ENCODE measurements at places on chromosomes 3 and 15.

DNA sequence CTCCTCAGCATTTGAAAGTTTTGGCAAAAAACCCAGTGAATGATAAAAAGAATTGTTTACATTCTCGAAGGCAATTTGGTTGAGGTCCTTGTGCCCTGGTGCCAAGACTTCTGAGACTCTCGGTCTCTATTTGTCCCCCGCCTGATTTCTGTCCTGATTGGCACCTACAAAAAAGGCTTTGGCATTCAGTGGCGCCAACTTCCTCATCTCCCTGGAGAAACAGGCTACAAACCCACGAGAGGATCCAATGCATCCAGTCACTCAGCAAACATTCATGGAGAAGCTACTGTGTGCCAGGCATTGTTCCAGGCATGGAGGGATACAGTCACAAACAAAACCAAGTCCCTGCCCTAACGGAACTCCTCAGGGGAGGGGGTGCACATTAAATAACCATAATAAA is 42.7 kb downstream of the HES1 start:
- no peak for DNase-seq

DNA sequence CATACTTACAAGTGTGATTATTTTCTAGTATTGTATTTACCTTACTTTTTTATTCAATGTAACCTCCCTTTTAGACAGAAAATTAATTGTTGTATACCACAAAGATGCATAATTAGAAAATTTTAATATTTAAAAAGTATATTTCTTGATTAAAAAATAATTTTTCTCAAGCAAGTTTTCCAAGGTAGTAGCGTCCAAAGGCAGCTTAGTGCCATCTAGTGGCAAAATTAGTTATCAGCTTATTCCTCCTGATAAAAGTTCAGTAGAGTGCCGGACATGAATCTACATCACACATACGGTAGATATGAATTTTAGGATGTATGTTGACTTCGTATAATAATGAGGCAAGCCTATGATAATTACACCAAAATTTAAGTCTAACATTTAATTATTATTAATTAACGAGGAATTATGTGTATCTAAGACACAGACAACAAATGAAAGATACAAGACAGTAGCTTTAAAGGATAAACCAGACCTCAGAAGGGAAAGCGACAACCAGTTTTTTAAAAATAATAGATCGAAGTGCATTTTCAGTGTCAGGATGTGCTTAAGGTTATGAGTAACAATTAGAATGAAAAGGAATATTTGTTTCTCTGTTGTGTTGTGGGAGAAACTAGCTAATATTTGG is 405.9 kb downstream of the ROBO1 start:
- peak; percentile 31 for DNase-seq

- no peak for DNase-seq
These were observed 51.0 kb upstream of the TRA2B start for GRCh38 chr3:185988816-185989175.

- no peak for DNase-seq
These were observed 722 bp downstream of the CACNA1D start for GRCh38 chr3:53495146-53495519.

GRCh38 chr3:52310861-52311575 is 5.1 kb upstream of the DNAH1 start:
- no peak for DNase-seq

GRCh38 chr3:124928333-124929202 is 6.0 kb downstream of the MUC13 start:
- DNase-seq: peak; percentile 57

DNA sequence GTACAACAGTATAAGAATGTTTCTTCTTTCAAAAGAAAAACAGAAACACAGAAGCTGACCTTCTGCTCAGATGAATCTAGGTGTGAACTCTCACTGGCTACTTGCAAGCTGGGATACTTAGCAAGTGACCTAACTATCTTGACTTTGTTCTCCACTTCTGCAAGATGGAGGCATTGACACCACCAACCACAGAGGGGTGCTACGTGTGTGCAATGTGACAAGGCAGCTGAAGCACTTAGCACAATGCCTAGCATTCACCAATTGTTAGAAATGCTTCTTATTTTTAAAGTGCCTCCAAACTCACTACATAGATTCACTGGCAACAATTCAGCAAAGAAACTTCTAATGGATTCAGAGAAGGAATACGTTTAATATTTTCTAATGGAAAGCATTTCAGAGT is 331.4 kb upstream of the WNT5A start:
- DNase-seq: no peak

DNA sequence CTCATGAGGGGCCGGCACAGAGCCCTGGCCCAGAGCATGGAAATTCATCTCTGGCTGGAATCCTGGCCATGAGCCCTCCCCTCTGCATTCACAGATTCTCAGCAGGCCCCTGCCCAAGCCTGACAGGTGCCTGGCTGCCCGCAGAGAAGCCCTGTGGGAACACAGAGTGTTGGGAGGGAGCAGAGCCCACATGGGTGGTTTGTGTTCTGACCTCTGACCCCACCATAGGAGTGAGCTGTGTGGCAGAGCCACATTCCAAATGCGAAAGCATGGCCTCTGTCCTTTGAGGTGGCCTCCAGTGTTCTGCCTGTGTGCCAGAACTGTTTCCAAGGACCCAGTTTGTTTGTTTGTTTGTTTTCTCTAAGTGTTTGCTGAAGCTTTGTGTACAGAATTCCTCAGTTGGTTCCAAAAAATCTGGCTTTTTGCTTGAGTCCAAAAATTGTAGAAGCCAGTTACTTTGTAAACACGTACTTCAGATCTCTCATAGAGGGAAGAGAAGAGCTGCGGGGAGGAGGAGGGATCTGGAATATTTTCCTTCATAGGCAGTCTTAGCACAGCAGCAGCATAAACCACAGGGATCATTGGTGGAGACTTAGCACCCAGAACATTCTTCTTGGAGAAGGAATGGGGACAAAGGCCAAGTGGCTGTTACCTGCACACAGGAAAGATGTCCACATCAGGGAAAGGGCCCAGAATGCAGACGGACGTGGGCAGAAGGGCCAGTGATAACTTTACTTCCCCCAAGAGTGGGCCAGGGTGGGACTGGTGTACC is 36.0 kb downstream of the GRAMD2A start:
- no peak for DNase-seq

- no peak for DNase-seq
These were observed 47.7 kb upstream of the PLXND1 start for GRCh38 chr3:129654131-129654530.

DNA sequence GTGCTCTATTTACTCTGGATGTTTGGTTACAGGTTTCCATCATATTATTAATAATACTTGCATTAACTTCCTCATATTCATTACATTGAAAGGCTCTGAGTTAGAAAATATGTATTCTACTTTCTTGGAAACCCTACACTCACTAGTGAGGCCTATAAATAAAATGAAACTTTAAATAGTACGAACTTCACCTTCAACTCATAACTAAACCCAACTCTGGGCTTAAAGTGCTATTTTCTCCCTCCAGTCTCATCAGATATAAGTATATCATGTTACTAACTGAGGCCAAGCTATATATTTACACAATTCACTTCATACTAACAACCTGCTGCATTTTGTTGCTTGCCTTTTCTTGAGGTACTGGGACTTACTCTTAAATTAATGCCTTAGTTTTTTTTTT is 306.7 kb downstream of the TIGIT start:
- DNase-seq: no peak

GRCh38 chr3:184737063-184737462 is 25.2 kb upstream of the MAGEF1 start:
- no peak for DNase-seq

DNA sequence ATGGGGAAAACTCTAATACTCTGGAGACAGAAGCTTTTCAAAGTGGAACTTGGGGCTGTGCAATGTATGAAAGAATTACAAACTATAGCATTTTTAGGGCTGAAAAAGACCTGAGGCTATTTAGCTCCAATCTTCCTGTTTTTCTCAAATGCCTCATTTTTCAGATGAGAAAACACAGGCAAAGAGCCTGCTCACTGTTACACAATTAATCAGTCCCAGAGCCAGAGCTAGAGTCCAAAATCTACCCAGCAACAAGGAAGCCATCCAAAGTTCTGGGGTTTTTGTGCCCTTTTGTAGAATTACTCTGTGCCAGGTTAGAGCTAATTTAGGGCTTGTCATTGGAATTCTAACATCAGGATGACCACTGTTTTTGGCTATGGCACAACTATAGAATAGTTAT is 45.5 kb downstream of the GPR149 start:
- DNase-seq: no peak

- no peak for DNase-seq
These were observed 28.6 kb upstream of the MINAR1 start for GRCh38 chr15:79403501-79403900.

- DNase-seq: no peak
These were observed 211.4 kb downstream of the NR1D2 start for GRCh38 chr3:24156466-24156865.

All from HepG2 (cell line).